CD14-positive monocyte (primary cell): ENCODE measurements at places on chromosomes 12 and 14.

DNA sequence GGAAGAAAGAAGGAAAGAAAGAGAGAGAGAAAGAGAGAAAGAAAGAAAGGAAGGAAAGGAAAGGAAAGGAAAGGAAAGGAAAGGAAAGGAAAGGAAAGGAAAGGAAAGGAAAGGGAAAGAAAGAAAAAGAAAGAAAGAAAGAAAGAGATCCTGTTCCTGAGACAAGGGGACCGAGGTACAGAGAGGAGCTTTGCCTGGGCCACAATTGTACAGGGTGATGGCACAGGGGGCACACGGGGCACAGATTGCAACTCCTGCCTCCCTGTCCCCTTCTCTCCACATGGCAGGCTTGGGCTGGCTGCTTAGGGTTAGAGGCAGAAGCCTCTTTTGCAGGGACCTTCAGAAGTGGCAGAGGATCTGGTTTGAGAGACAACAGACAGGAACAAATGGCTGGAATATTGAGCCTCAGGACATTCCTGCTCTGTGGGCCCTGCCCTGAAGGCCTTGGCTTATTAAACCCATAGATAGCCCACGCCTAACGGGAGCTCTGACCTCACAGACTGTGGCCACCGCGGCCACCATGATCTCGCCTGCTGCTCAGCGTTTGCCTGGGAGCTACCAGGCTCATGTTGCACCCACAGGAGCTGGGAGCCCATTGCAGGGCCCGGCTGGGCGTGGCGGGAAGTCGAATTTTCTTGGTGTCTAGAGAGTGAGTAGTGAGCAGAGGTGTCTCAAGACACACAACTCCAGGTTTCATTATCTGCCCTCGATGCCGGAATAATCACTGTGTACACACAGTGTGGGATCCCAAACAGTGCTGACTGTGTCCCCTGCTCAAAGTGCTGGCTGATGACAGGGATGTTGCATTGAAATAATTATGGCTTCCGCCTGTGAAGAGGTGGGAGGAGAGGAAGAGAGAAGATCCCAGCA lies 147.9 kb upstream of the NCOR2 start:
- no peak for DNase-seq

DNA sequence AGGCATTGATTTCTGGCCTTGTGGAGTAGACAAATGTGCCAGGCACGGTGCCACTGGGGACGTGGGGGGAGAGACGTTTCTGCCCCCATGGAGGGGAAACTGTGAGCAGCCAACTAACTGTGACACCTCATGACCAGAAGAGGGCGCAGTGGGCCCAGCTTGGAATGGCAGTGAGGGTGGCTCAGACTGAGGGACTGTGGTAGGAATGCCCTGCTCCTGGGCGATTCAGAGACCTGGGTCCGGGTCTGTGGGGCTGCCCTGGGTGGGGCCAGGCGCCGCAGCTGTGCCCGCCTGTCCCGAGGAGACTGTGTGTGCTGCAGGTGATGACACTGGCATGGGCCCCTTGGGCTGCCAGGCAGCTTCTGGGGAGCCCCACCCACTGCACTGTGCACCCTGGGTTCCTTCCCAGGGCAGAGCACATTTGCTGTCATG lies 60.6 kb downstream of the SLC25A47 start:
- peak; percentile 56 for DNase-seq

DNA sequence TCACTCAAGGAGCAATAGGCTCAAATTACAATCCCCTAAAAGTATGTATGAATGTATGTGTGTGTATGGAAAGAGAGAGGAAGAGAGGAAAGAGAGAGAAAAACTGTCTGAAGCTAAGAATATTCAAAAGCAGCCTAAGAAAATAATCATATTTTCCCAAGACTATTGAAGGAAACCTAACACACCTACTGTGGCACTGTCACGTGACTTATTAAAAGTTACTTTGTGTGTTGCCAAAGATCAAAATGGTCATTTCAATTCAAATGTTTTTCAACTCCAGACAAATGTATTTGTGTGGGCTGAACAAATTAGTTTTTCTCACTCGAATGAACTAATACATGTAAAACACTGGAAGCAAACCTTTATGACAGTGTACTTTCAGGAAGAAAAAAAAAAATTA lies 368.9 kb upstream of the RPL10L start:
- DNase-seq: no peak

- no peak for DNase-seq
These were observed 8.1 kb upstream of the ADCY6 start for GRCh38 chr12:48796976-48797375.

GRCh38 chr14:73220061-73220460 lies 17.2 kb upstream of the PAPLN start:
- no peak for DNase-seq

- peak; percentile 83 for DNase-seq
These were observed 27.7 kb upstream of the JDP2 start for GRCh38 chr14:75399843-75400775.

DNA sequence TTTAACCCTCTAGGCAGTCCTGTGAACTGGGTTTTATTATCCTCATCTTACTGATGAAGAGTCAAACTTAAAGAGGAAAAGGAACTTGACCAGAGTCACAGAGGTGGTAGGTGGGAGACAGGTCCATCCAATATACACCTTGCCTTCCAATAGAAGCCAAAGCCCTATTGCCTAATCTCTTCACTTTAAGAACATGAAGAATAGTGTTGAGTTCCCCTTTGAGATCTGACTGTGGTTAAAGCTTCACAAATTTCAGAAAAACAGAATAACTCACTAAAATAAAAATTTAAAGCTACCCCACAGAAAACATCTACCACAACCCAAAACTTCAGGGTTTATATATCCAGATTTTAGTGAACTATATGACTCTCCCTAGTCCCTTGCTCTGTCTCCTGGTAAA lies 115.4 kb downstream of the ETV6 start:
- DNase-seq: peak; percentile 58

DNA sequence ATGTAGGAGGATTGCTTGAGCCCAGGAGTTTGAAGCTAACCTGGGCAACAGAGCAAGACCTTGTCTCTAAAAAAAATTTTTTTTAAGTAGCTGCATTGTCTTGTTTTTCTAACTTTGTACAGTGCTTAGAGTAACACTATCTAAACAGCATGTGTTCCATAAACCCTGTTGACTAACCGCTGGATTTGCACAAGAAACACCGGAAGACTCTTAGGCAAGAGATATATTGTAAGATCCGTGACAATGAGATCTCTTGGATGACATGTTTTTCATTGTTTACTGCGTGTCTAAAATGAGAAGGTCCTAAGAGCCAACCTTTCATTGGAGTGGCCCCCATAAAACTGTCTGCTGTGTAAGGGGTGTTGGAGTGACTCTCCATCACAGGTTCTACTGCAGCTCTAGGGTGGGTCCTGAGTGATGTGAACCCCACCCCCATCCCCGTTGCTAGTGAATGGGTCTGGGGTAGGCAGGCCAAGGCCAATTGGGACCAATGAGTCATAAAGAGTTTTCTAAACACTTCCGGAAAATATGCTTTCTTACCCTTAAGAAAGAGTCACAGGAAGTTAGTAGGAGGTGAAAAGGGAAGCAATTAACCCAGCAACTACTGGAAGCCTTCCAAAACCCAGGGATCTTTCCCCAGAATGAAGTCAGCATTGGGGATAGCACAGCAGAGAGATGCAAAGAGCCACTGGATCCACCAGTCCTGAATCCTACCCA lies 24.3 kb upstream of the PCNX1 start:
- DNase-seq: peak; percentile 86

DNA sequence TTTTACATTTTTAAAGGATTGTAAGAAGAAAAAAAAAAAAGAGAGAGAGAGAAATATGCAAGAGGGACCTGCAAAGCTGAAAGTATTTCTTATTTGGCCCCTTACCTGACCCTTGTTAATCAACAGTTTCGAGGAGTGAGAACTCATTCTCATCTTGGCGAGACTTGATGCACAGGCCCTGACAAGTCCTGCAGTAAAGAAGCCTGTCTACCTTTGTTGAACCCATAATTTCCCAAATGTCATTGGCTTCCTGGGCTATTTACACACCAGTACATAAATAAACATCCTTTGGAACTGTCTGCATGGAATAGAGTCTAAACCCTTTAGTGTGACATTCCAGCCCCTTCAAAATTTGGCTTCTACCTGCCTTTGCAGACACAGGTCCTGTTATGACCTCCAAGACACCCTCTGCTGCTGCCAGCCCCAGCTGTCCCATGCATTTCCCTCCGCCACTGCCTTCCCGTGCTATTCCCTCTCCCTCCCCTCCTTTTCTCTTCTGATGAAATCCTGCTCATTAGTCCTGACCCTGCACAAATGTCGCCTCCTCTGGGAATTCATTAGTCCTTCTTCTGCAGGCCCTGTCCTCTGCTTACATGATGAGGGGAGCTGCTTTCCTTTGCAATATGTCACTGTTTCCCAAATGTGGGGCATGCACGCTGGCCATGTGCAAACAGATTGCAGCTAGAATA lies 35.1 kb downstream of the MYL2 start:
- DNase-seq: no peak

DNA sequence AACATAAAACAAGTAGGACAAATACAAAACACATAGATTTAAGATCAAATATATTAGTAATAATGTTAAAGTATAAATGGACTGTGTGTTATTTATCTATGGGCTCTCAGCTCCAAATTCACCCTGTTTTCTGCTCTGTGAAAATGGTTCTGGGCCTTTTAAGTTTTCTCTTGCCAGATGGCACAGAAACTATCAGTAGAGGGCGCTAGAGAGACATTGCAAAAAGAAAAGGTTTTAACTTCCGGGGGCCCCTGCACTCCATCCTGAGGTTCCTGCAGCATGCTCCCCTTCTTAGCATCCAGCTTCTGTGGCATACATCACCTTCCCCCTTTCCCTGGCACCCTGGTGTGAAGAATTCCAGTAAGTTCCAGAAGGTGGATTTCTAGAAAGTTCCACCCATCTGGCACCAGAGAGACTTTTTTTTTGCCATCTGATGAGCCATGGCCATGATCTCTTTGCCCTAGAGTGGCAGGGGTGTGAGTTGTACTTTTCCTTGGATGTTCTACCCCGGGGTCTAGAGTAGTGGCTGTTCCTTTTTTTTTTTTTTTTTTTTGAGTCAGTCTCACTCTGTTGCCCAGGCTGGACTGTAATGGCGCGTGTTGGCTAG lies 29.3 kb downstream of the ZCRB1 start:
- peak; percentile 17 for DNase-seq

- DNase-seq: no peak
These were observed 344.7 kb upstream of the GARIN6 start for GRCh38 chr12:99302874-99303273.

DNA sequence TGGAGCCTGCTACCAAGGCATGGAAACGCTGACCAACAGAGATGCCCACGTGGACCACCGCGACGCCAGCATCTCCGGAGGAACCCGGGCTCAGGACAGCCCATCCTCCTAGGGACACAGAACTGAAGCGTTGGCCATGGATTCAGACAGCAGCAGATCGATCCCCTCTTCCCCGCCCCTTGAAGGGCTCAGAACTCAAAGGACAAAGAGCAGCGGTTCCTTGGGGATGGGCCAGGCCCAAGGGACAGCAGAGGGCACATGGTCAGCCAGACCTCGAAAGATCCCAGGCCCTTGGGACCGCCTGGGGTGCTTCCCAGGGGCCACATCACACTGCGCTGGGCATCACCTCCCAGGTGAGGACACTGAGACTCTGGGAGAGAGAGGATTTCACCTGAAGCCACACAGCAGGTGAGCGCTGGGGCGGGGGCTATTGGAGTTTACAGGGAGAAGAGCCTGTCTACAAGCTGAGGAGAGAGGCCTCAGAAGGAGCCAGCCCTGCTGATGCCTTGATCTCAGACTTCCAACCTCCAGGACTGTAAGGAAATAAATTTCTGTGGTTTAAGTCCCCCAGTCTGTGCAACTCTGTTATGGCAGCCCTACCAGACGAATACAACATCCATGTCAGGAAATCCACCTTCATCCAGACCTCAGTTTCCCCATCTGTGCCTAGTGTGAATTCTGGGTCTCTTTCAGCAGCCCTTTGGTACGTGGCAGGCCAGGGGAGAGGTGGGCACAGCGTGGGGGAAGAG lies 49.4 kb downstream of the CCNK start:
- DNase-seq: no peak

GRCh38 chr14:57747036-57747435 lies 118.9 kb downstream of the SLC35F4 start:
- DNase-seq: no peak

DNA sequence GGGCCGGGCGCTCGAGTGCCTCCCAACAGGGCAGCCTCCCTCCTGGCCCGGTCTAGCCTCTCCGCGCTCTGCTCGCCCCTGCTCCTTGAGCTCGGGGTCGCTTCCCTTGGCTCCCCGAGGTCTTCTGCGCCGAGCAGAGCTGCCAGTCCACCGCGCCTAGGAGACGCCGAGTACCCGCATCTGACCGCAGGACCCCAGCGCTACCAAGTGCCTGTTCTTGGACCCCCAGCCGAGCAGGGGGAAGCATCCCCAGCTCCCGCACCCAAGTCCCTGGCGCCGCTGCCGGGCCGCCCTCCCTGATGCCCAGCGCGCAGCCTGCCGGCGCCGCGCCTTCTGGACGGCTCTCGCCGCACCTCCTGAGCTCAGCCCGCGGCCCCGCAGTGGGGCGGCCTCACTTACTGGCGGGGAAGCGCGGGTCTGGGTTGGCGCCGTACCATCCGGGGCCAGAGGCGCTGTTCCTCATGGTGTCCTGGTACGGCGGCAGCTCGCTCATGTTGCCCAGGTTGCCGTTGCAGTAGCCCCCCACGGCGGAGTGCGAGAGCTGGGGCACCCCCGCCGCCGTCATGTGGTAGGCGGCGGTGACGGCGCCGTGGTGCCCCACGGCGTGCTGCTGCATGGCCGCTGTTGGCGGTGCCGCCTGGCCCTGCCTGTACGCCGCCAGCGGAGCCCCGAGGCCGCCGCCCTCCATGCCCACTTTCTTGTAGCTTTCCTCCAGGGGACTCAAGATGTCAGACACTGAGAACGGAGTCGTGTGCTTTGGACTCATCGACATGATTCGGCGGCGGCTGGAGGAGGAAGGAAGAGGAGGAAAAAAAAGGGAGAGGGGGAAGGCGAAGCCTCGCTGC lies 1.2 kb downstream of the NKX2-1 start:
- no peak for DNase-seq
